Left cardiac atrium (tissue), 4 donors: ENCODE measurements at places on chromosomes 3 and 15.

GRCh38 chr3:130572769-130573168 lies 55.8 kb downstream of the COL6A6 start:
- no peak for DNase-seq

- DNase-seq: no peak
Observed at GRCh38 chr15:40538976-40539375, 25.9 kb downstream of the CCDC32 start.

DNA sequence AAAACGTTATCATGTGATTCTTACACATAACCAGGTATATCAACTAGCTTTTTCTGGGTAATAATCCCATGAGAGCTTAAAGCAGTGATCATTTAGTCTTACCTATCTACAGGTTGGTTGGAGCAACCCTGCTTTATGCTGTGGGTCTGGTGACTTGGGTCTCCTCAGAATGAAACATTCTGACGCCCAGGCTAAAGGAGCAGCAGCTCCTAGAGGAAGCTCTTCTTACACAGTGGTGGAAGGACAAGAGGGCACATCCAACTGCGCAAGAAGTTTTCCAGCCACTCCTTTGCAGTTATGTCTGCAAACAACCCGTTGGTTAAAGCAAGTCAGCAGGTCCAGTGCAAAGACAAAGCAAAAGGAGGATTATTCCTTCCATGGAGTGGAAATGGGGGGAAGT lies 377.5 kb downstream of the EDEM1 start:
- DNase-seq: no peak

GRCh38 chr3:14239940-14240339 lies 61.3 kb downstream of the LSM3 start:
- no peak for DNase-seq

DNA sequence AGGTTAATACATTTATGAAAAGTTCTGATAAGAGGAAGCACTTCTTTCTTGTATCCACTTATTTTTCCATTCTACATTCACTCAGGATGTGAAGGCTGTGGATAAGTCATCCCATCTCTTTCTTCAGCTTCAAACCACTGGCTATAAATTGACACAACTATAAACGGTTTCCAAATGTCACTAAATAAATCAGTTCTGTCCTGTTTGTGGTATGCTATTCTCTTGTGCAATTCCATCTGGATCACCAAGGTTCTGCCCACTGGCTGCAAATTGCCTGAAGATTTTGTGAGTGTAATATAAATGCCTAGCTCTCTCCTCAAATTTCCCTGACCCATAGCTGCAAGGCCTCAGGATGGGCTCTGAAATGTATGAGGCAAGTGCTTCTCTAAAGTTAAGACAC lies 7.1 kb upstream of the LMOD3 start:
- DNase-seq: no peak

DNA sequence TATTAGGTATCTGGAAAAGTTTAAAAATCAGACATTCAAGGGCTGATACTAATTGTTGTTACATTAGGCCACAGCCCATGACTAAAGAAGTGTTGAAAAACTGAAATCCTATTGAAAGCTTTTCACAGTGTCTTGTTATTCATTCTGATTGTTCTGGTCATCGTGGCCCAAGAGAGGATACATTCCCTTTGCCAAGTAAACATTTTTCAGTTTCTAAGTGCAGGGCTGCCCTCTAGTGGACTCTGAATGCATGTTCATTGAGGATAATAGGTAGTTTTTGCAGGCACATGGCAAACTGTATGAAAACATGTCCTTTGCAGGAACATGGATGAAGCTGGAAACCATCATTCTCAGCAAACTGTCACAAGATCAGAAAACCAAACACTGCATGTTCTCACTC lies 181.1 kb downstream of the MYRIP start:
- DNase-seq: no peak

GRCh38 chr3:180278583-180279188 lies 241.9 kb upstream of the PEX5L start:
- no peak for DNase-seq
